ENCODE measurements at places on chromosomes 13 and 19.

DNA sequence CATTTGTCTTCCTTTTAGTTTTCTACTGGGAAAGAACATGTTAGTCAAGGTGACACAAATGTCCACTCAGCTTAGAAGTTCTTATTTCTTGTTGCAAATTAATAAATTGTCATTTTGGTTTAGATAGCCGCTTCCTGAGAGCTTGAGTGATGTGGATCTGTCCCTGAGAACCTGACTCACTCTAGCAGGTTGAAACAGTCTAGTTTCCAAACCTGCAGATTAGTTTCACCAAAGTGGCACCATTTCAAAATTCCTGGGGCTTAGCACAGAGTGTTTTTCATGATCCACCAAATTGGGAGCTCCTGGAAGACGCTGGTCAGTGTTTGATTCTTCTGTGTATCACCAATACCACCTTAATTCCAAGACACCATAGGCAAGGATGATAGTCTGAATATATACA is 119.4 kb upstream of the TSC22D1 start:
- no peak for DNase-seq

GRCh38 chr13:54198911-54199310 is 1170.3 kb downstream of the OLFM4 start:
- no peak for DNase-seq

DNA sequence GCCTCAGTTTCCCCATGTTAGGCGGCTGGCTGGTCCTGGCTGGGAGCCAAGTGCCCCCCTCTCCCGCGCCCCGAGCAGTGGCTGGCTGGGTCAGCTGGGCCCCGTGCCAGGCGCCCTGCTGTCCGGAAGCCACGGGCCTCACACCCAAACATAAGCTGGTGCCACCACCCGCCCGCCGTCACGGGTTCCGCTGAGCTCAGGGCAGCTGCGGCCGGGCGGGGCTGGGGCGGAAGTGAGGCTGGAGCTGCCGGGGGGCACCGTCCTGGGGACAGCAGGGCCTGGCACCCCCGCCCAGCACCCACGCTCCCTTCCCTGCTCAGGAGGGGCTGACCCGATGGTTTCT is 19.3 kb downstream of the HCN2 start:
- peak; percentile 56 for DNase-seq

- no peak for DNase-seq
Measured at GRCh38 chr19:10061717-10062310, 24.3 kb upstream of the SHFL start.

GRCh38 chr13:75652726-75653125 is 16.6 kb downstream of the LMO7 start:
- no peak for DNase-seq

DNA sequence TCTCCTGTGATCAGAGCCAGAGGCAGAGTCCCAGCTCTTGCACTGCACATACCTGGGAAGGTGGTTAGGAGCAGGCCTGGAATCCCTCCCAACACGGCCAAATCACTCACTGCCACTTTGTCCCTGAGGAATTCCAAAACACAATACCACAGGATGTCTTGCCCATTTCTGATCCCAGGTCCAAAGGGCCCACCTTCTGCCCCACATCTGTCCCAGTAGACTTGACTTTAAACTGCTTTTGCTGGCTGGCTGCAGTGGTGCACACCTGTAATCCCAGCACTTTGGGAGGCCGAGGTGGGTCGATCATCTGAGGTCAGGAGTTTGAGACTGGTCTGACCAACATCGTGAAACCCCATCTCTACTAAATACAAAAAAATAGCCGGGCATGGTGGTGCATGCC is 18.9 kb downstream of the ZNF536 start:
- DNase-seq: no peak

DNA sequence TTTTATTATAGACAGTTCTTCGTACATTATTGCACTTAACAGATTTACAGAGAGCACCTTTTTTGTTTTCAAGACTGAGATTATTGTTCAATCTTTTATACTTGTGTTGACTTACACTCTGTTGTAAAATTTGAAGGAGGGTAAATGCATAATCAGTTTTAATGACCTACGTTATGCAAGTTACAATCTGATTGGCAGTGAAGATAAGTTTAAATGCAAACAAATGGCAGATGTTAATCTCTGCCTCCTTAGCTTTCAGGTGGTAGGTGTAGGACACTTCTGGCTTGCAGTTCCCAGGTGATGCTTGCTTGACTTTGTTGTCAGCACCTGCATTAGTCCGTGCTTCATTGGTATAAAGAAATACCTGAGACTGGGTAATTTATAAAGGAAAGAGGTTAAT is 424.9 kb downstream of the FGF9 start:
- no peak for DNase-seq

- no peak for DNase-seq
Measured at GRCh38 chr19:20787786-20788185, 11.7 kb downstream of the ZNF66 start.

- peak; percentile 44 for DNase-seq
Measured at GRCh38 chr13:97028441-97029299, 34.4 kb upstream of the OXGR1 start.

DNA sequence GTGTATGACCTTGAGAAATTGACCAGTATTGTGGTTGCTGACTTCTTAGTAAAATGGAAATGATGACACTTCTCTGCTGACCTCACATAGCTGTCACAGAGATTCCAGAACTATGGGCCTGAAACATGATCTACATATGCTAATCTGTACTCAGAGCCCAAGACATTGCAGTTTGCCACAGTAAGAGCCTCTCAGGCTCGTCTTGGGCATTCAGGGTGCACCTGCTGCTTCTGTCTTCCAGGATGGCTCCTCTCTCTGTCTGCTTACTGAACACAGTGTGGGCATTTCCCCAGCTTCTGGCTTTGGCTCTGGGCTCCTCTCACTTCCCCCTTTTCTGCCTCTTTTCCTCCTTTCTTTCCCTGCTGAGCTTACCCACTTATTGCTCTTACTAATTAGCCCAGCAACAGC is 22.3 kb upstream of the SLC46A3 start:
- no peak for DNase-seq

- DNase-seq: peak; percentile 1
Measured at GRCh38 chr19:23286477-23286876, 36.3 kb upstream of the ZNF724 start.

GRCh38 chr19:32599736-32600157 is 18.8 kb downstream of the PDCD5 start:
- DNase-seq: peak; percentile 41

- no peak for DNase-seq
Measured at GRCh38 chr13:42876887-42877545, 95.6 kb downstream of the FAM216B start.

GRCh38 chr13:73338389-73338788 is 279.6 kb downstream of the KLF5 start:
- DNase-seq: no peak

DNA sequence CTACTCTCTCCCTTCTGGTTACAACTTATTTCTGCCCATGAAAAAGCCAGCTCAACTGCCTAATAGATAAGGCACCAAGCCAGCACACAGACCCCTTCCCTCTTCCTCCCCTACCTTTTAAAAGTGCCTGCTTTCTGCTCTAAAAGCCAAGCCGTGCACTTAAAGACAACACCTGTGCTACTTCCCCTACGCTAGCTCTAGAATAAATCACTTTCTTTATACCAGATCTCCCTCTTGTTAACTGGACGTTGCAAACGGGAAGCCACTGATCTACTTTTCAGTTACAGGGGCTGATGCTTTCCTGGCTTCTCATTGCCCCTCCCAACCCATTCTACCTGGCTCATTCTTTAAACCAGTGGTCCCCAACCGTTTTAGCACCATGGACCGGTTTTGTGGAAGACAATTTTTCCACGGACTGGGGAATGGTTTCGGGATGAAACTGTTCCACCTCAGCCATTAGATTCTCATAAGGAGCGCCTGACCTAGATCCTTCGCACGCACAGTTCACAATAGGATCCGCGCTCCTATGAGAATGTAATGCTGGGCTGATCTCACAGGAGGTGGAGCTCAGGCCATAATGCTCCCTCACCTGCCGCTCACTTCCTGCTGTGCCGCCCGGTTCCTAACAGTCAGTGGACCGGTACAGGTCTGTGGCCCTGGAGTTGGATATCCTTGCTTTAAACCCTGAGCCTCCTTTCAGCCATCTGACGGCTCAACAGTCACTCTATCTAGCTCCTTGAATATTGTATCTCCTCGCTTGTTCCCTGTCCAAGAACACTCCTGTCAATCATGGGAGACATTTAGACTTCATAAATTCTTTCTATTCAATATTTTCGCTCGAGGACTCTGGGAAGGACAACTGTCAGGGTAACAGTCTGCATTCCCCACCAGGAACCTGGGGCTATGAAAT is 841 bp upstream of the ZNF223 start:
- DNase-seq: peak; percentile 64

DNA sequence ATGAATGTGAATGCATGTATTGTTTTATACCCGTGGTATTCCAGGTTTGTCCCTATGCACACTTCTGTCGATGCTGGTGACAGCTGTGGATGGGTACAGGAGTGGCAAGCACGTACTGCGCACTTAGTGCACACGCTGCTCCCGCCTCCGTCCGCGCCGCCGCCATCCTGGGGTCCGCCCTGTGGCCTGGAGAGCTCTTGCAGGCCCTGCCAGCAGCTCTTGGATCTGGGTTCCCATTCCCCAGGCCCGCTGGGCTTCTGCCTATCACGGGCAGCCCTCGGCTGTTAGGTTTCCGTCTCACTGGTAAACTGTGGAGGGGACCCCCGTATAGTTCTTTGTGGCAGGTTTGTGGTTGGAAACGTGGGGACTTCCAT is 4.0 kb downstream of the GNA11 start:
- no peak for DNase-seq

DNA sequence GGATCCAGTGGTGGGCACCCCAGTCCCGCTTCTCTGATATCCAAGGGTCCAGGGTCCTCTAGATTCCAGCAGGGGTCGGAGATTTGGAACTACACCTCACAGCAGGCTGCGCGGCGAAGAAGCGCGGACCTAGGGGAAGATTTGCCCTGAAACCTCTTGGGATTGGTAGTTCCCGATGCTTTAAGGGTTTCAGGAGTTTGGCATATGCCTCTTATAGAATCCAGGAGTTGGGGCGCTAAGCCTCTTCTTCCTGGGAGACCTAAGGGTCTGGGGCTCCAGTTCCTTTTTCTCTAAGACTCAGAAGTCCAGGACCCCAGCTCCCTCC is 349 bp downstream of the BCL2L12 start:
- DNase-seq: no peak

GRCh38 chr13:57633141-57633949 is 1.8 kb downstream of the PCDH17 start:
- DNase-seq: no peak

DNA sequence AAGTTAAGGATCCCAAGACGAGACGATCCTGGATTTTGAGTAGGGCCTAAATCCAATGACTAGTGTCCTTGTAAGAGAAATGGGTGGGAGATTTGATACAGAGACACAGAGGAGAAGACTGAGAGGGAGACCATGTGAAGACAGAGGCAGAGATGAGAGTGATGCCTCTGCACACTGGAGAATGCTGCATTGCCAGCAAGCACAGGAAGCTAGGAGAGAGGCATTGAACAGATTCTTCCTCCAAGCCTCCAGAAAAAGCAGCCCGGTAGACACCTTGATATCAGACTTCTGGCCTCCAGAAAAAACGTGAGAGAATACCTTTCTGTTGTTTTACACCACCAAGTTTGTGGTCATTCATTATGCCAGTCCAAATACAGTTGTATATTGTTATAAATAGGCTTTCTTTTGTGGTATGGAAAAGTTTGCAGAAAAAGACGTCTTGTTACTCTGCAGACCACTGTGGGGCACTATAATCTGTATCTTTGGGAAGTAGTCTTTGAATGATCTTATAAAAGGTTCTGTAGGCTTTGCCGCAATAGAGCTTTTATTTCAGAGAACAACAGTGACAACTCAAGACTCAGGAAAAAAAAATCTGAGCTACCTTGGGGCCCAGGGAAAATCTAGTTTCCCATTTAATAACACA is 17.9 kb upstream of the RFC3 start:
- peak; percentile 14 for DNase-seq

GRCh38 chr13:77846173-77846572 is 72.5 kb downstream of the EDNRB start:
- DNase-seq: no peak

DNA sequence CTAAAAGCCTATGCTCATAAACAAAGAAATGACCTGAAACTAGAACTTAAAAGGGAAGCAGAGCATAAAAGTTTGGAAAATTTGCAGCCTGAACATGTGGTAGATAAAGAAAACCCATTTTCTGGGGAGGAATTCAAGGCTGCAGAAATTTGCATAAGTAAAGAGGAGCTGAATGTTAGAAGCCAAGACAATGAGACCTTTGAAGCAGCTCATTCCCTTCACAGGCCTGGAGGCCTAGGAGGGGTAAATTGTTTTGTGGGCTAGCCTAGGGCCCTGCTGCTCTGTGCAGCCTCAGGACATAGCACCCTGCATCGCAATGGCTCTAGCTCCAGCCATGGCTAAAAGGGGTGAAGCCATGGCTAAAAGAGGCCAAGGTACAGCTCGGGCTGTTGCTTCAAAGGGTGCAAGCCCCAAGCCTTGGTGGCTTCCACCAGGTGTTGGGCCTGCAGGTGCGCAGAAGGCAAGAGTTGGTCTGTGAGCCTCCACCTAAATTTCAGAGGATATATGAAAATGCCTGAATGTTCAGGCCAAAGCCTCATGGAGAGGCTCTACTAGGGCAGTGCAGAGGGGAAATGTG is 38.3 kb downstream of the ZIC2 start:
- no peak for DNase-seq

DNA sequence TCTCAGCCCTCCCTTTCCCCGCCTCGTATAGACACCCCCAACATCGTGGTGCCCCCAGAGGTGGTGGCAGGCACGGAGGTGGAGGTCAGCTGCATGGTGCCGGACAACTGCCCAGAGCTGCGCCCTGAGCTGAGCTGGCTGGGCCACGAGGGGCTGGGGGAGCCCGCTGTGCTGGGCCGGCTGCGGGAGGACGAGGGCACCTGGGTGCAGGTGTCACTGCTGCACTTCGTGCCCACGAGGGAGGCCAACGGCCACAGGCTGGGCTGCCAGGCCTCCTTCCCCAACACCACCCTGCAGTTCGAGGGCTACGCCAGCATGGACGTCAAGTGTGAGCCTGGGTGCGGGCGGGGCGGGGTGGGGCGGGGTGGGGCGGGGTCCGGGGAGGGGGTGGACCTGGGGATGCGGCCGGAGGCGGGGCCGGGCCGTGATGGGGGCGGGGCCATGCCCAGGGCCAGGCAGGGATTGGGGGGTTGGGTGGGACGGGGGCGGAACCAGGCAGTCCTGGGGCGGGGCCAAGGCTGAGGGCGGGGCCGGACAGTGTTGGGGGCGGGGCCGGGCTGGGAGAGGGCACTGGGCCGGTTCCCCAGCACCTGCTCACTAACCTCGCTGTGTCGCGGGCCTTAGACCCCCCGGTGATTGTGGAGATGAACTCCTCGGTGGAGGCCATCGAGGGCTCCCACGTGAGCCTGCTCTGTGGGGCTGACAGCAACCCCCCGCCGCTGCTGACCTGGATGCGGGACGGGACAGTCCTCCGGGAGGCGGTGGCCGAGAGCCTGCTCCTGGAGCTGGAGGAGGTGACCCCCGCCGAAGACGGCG is 7.8 kb downstream of the MAG start:
- no peak for DNase-seq

DNA sequence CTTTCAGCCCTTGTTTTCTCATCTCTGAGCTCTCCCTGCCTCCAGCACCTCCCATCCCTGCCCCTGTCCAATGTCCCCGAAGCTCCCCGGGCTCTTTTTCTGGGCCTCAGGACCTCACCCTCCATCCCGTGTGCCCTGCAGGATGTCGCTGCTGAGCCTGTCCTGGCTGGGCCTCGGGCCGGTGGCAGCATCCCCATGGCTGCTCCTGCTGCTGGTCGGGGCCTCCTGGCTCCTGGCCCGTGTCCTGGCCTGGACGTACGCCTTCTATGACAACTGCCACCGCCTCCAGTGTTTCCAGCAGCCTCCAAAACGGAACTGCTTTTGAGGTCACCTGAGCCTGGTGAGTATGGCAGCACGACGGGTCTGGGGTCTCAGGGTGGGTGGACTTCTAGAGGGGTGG is 51.1 kb upstream of the CYP4F8 start:
- no peak for DNase-seq

Measured in COR-L47 (cell line).